ENCODE measurements at places on chromosomes 2 and 18. TPM values are rescaled to one million over a fixed set of nuclear protein-coding genes. Genes with fewer than 3 reads are reported as not detected.
A peak's percentile ranks its signal among the peaks of the same experiment; 100 is the strongest.

DNA sequence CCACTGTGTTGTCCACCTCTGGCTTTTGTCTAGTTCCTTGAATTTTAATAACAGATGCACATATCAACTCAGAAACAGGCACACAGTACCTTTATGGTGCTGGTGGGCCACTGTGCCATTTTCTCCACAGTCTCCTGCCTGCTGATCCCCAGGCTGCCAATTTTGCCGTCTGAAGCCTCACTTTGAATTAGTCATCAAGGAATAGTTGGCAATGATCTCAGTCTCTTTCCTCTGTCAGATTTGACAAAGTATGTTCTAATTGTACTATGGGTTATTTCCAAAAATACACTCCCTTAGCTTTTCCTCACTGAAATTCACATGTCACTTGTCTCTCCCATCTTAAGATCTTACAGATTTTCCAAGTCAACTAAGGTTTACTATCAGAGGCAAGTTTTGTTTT lies 140.7 kb downstream of the ZNF516 start:
- DNase-seq: no peak

Gene FLACC1
- 0.14 TPM for total RNA-seq

DNA sequence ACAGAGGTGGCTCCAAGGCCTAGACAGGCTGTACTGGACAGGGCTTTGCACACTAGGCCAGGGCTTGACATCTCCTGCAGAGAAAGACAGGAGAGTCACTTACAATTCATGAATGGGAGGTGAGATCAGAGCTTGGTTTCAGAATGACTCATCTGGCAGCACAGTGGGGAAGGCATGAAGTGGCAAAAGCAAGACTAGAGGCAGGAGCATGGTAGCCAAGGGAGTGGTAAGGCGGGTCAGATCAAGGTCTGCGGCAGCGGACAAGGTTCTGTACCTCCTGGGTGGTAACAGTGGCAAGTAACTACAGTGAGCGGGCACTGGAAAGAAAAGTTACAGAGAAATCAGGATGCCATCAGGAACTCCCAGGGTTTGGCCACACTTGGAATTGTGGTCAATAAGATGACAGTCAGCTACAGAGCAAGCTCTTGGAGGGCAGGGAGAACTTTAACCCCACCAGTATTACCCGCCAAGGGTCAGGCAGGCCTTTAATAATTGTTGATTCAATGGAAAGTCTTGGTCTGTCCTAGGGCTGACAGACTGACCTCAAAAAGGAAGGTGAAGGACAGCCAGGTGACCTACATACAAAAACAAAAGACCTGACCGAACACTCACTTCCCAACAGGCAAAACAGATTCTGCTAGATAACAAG lies 5.7 kb downstream of the MCFD2 start:
- peak; percentile 80 for DNase-seq

Gene CASP8
- total RNA-seq: 14.2 TPM

Gene VWC2L
- not detected for total RNA-seq

DNA sequence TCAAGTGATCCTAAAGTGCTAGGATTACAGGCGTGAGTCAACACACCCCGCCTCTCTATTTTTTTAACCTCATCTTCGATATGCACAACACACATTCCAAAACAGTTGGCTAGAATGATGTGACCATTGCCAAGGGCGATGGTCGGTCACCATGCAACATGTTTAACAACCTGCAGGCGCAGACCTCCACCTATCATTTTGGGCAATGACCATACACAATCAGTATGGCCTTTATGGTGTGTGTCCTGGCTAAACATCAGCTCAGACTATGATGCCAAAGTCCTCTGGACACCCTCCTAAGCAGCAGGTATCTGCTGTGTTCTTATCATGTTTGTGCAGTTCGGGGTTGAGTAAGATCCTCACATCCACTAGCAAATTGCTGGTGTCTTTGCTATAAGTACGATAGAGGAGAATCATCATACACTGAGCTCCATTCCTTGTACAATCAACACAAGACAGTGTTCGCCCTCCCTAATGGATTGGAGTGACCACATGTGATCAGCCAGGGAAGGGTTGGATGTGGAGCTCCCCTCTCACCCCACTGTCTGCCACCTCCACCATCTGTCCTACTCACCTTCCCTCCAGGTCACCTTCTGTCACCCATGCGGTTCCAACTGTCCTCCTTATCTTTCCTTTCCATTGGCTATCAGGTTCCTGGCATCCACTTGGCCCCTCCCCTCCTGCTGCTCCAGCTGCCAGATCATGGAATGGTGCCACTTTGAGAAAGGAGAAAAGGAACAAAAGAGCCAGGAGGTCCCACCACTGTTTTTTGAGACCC lies 7.9 kb upstream of the RNF152 start:
- DNase-seq: no peak

GRCh38 chr2:55620123-55620779 lies 2.8 kb upstream of the PPP4R3B start:
- DNase-seq: no peak

- DNase-seq: no peak
These were observed 108.6 kb upstream of the CCDC150 start for GRCh38 chr2:196530910-196531309.

Gene ADD2
- 9.9 TPM for total RNA-seq

DNA sequence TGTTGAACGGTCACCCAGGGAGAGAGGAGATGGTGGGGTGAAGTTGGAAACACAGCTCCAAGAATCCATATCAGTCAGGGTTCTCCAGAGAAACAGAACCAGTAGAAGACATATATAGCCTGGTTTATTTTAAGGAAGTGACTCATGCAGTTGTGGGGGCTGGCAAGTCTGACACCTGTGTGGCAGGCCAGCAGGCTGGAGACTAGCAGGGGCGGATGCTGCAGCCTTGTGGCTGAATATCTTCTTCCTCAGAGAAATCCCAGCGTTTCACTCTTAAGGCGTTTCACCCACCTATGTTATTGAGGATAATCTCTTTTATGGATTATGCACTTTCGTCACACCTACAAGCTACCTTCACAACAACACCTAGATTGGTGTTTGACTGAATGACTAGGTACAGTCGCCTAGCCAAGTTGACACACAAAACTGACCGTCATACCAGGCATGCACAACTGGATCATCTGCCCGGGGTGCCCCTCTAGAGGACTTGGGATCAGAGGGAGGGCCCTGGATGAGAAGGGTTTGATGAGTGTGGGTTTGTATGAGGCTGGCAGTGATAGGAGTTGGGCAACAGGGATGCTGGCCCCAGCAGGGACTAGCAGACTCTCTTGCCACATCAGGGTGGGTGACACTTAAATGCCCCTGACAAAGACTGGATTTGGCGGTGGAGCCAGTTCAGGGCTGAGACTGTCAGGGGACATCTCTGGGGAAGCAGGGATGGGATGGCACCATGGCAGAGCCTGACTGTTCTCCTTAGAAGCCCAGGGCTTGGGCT lies 23.4 kb downstream of the MROH2A start:
- DNase-seq: no peak

- no peak for DNase-seq
These were observed 72.8 kb upstream of the LDLRAD4 start for GRCh38 chr18:13145636-13146190.

Data from kidney epithelial cell (primary cell).